ENCODE measurements at places on chromosomes 5 and 9.

DNA sequence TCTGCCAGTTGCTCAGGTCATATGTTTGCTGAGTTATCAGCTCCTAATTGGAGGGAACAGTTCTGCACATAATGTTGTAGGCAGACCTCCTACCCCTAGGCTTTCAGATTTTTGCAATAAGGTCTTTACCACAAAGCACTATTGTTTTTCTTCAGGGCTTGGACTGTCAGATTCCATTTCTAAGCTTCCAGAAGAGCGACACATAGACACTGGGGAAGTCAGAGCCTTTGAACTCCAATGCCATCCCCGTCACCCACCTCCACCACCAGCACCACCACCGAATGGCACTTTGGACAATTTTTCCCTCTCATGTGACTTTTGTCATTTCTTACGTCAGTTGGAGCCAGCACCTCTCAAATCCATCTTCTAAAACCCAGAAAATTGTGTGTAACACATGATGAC, 28.3 kb upstream of the SPRY4 start:
- DNase-seq: no peak

DNA sequence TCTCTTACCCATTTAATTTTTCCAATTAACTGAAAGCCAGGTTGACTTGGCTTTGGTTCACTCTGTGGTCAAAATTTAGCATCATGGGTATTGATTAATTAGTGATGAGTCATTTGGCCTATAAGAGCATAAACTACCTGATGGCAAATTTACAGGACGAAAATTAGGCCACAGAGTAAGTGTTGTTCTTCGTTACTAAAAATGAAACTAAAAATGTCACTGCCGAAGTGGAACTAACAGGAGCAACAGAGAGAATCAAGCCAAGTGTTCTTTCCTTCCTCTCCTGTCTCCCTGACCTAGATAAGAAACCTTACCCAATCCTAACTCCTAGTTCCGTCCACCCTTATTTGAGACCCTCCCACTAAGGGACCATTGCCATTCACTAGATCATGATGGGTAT, 176.9 kb downstream of the RAB3C start:
- no peak for DNase-seq

- DNase-seq: peak; percentile 61
Observed at GRCh38 chr9:95494022-95494415, 22.8 kb downstream of the PTCH1 start.

DNA sequence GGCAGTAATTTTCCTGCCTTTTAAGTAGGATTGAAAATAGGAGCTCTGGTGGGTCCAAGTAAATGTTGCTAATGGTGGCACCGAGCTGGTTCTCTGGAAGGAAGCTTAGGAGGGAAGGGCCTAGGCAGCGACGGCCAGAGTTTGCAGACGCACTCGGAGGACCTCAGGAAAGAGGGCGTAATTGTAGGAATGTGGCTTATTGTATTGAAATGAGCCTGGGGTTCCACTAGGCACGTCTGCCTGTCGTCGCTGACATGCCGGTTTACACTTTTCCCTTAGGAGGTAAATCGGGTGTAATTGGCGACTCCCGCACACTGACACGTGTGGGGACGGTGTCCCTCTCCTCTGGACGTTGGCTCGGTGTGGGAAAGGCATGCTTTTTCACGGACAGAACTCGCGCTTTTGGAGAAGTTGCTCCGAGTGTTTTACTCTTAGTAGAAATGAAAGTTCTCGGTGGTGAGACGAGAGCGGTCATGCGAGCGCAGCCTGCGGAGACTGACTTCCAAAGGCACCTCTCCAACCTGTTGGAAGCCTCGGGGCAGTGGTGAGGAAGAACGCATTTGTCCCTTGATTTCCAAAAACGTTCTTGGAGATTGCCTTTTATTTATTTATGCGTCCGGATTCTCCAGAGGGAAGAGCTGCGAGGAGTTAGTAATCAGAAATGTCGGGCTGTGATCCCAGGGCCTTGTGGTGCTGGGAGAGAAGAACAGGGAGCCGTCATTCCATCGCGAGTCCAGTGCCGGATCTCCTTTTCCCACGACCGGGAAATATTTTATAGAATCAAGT, 1.3 kb downstream of the NR4A3 start:
- DNase-seq: no peak

DNA sequence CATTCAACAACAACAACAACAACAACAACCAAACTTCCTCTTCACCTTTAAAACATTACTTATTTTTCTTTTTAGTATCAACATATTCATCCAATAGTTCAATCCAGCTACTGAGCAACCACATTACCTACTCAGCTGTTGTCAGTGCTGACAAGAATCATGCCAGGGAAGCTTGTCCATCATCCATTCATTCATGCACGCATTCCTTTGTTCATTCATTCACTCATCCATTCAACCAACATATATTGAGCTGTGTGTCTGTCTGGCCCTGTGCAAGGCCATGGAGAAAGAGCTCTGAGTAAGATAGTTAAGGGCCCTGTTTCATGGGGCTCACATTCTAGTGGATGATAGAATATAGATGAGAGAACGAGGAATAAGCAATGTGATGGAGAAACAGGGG, 80.2 kb upstream of the TBC1D2 start:
- no peak for DNase-seq

DNA sequence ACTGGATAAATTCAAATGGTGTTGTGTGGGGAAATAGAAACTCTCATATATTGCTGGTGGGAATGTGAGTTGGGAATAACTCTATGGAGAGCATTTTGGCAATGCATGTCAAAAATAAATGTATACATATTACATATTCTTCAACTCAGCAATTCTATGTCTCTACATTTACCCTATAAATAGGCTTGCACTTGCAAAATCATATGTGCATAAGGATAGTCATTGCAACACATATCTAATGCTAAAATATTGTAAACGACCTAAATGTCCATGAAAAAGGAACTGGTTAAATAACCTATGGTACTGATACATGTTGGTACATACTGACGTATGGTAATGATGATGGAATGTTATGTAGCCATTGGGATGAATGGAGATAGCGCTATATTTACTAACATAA, 94.5 kb upstream of the CHD1 start:
- DNase-seq: no peak

- DNase-seq: peak; percentile 18
Observed at GRCh38 chr9:137028263-137029057, 423 bp upstream of the ABCA2 start.

GRCh38 chr5:158022393-158022792, 163.4 kb upstream of the CLINT1 start:
- DNase-seq: no peak

DNA sequence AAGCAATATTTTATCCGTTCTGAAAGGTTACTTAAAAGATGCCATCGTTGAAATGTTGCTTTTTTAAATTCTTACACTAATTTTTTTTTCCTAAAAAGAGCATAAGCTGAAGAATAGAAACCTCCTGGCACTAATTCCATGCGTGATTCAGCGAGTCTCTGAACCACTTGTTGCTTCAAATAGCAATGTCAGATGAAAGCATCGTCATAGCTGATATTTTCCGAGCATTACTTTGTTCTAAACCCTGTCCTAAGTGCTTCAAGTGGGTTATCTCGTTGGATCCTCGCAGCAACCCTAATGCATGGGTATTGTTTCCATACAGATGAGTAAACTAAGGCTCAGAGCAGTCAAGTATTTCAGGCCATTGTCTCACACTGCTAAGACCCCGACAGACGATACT, 79.7 kb downstream of the CDH6 start:
- no peak for DNase-seq

GRCh38 chr5:73615085-73615484, 10.9 kb upstream of the ARHGEF28 start:
- no peak for DNase-seq

GRCh38 chr5:61267116-61267515, 64.9 kb upstream of the ZSWIM6 start:
- no peak for DNase-seq

- DNase-seq: no peak
Observed at GRCh38 chr5:160750938-160751657, 100.9 kb downstream of the ATP10B start.

DNA sequence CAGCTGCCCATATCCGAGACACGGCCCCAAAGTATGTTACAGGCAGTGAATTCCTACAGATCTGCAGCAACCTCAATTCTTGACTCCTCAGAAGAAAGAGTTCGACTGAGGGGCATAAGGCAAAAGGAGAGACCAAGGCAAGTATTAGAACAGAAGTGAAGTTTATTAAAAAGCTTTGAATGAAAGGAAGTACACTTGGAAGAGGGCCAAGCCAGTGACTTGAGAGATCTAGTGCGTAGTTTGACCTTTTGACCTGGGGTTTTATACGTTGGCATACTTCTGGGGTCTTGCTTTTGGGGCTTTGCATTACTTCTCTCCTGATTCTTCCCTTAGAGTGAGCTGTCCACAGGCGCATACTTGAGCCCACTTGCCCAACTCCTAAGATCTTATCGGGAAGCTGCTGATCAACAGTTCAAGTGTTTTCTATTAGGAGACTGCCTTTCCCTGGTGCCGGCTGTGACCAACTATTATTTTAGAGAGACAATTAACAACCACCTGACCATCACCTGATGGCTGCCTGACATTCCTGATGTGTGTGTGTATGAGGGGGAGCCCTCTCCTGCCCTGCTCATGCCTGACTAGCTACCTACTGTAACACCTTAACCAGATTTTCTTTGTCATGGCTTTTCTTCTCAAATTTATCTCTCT, 1.5 kb upstream of the DEPDC1B start:
- DNase-seq: no peak

DNA sequence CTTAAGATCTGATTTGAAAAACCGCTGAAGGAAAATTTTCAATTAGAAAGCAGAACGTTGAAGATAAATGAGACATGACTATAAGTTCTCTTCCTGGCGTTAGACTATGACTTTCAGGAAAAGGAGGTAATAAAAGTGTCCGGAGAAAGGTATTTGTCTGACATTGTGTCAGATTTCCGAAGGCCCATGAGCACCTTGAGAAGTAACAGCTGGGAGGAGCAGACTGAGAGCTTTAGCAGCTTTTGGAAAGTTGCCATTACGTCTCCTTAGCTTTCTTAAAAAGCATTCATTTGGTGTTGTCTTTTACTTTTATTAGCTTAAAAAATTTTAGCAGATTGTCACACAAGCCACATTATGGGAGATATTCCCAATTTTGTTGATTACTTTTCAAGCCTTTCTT, 363.5 kb downstream of the NDUFS4 start:
- DNase-seq: no peak

GRCh38 chr5:51746023-51746422, 362.8 kb downstream of the ISL1 start:
- no peak for DNase-seq

- no peak for DNase-seq
Observed at GRCh38 chr9:89684912-89685636, 80.3 kb downstream of the GADD45G start.

GRCh38 chr9:124975131-124975530, 34.2 kb upstream of the GOLGA1 start:
- no peak for DNase-seq

DNA sequence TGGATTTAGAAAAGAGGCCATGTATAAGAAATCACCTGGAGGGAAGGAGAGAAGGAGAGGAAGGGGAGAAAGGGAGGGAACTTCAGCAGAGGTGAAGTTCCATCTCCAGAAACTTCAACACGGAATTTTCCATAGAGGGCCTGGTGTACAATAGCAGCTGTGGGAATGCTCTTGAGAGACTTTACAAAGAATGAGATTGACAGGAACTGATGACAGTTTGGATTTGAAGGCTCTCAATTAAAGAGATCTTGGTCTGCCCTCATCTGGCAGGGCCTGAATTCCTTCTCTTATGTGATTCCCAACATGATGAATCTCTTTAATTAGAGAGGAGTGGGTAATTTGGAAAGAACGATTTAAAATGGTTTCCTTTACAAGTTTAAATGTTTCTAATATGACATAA, 143.5 kb downstream of the MLLT3 start:
- no peak for DNase-seq

DNA sequence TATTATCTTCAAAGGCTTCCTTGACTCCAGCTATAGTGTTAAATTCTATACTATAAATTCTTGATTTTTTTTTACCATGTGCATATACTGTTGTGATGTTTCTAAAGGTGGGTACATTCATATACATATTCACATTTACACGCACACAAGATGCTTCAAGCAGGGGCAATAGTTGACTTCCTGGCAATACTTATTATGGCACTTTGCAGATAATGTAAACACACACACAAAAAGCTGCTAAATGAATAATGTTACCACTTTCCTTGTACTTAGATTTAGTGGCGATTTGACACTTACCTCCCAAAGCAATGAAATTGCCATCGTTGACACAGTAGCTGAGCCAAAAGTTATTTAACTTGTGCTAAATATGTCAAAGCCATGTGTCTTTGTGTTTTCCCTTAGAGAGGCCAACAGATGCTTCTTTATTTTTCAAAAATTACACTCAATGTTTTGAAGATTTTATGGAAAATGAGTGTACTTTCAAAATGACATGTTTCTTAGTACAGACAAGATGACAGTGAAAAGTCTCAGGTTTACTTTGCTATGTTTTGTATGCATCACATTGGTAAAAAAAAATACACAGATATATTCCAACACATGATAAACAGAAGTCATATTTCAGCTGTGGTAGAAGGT, 12.2 kb upstream of the ERAP2 start:
- no peak for DNase-seq

DNA sequence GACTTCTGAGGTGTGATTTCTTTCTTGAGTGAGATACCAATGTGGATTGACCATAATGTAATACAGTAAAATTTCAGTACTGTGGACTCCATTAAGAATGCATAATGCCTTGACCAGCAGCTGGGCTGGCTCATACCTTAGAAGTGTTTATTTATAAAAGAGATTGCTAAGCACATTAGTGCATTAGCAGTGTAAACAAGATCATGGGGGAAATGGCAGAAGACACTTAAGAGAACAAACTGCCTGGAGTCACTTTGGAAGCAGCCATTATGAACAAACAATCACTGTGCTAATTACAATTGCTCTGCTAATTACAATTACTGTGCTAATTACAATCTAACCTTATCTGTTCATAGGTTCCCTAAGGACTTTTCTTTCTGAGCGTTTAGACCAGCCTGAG, 104.2 kb downstream of the TRIM32 start:
- no peak for DNase-seq
